NCI-H2029 treated with DMSO at 0.1 percent for 48 hours (cell line): ENCODE measurements at places on chromosomes 12 and 14.

DNA sequence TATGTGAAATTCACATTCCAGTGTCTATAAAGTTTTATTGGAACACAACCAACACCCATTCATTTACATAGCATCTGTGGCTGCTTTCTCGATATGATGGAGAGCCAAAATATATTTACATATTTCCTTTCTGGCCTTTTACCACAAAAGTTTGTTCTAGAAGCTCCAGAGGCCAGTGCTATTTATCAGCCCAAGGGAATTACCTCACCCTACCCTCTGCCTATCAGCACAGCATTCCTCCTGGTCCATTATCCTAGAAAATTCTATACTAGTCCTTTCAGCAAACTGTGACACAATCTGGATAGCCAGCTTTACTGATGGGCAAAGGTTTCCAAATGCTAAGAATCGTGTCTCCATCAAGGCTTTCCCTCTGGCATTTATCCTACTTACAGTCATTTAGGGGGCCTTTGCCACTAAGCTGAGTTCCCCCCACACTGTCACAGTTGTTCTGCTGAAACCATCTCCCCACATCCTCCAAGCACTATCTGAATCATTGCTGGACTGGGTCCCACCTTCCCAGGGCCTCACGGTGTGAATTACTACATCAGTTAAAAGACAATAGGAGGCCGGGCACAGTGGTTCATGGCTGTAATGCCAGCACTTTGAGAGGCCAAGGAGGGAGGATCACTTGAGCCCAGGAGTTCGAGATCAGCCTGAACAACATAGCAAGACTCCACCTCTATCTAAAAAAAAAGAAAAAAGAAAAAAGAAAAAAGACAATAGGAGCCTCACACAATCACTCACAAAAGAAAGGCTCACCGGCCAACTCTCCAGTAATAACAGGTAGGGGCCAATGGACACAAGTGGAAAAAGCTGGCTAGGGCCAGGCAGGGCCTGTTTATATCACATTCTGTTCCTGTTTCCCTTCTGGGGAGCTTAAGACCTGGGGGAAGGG, 12.1 kb downstream of the SYNE3 start:
- no peak for DNase-seq

- DNase-seq = no peak
These were observed 547 bp upstream of the OR4K15 start for GRCh38 chr14:19974844-19975243.

DNA sequence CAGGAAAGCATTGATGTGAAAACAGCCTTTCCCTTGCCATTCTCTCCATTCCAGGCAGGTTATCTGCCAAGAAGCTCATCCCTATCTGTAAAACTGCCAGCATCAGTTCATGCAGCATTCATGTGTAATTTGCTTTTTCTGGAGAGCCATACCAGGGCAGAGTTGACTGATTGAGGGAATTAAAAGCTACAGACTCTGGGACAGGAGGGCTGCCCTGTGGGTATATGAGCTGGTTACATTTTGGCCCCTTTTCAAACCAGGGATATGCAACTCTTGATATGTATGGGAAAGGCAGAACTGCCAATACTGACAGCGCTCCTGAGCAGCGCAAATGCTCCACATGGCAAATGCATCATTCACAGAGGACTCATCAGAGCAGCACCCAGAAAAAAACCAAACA, 53.7 kb downstream of the SYT1 start:
- DNase-seq = no peak

GRCh38 chr14:36113341-36113740, 63.2 kb downstream of the PTCSC3 start:
- DNase-seq = peak; percentile 69

- no peak for DNase-seq
These were observed 112.9 kb downstream of the CCDC91 start for GRCh38 chr12:28303192-28303591.

DNA sequence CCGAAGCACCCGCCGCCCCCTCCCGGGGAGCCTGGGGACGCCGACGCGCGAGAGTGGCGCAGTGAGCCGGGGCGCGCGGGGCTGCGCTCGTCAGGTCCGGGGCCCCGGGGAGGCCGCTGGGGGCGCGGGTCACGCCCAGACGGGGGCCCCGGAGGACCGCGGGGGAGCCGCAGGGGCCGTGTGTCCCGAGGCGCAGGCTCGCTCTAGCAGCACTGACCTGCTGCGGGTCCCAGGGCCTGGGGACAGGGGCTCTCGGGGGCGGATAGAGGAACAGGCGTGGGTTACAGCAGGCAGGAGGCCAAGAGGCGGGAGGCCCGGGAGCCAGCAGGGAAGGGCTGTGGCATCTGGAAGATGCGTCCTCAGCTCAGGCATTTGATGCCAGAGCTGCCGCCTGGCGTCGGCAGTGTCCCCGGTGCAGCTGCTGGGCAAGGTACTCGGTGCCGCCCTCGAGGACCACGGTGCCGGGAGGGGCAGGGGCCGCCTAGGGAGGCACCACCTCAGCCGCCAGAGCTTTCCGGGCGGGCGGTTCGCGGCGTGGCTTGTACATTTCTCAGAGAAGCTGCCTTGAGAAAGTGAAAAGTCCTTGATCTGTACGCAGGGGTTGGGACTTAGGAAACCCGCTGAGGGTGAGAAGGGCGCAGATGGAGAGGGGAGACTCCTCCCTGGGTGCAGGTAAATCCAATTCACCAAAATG, 1.2 kb downstream of the WNT5B start:
- DNase-seq = no peak

- DNase-seq = no peak
These were observed 2.3 kb downstream of the TCL1A start for GRCh38 chr14:95711476-95712176.

DNA sequence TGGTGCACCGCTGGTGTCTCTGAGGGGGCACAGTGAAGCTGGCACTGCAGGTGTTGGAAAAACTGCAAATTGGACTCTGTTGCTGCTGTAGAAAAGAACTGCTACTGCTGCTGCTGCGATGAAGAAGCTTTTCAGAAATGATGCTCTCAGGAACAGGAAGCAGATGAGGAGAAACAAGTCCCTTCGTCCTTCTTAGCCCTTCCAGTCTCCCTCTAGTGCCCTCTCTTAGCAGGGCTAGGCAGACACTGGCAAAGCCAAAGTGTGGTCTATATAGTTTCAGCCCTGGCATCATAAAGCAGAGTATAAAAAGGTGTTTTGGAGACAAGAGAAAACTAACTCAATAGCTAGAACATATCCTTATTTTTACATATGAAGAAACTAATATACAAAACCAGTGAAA, 174.5 kb downstream of the MYRFL start:
- DNase-seq = no peak

GRCh38 chr14:103546652-103547454, 15.6 kb downstream of the BAG5 start:
- DNase-seq = no peak

DNA sequence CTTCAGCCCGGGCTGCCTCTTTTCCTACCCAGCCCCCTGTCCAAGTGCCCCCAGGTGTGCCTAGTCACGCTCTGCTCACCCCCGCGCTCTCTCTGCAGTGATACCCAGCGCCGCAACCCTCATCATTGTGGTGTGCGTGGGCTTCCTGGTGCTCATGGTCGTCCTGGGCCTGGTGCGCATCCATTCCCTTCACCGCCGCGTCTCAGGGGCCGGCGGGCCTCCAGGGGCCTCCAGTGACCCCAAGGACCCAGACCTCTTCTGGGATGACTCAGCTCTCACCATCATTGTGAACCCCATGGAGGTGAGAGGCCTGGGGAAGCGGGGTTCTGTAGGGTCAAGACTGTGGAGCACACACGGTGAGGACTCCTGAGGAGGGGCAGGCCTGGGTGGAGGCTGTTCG, 27.2 kb downstream of the CLSTN3 start:
- DNase-seq = no peak

DNA sequence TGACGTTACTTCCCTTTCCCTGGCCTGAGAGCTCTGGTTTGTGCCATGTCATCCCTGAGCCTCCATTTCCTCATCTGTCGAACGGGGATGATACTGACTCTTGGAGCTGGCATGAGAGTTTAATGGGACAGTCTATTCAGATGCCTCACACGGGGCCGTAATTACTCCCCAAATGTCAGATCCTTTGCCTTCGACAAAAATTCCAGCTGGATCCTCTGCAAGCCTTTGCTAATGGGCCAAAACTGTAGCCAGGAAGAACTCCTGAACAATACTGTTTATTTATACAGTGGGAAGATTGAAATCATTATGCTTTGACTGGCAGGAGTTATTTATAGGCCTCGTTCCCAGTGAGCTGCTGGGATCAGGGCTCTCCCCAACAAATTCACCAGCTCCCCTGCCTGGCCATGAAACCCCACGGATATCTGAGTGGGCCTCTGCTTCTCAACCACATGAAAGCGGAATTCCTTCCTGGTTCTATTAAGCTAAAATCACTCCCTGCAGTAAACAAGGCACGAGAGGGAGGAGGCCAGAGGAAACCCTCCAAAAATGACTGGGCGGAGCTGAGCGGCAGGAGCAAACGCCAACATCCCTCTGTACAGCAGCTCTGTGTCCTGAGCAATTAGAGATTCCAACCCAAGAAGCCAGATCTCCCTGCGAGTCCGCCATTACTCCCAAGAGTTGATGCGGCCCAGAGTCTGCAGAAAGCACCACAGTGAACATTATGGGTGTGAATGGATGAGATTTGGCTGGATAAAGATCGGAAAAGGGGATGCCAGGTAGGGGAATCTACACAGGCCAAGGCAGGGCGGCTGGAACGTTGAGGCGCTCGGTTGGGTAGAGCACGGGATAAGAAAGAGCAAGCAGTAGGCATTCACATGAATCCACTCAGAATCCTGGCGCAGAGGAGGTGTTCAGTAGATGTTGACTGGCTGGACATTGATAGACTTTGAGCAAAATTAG, 326.1 kb downstream of the BCL11B start:
- no peak for DNase-seq

GRCh38 chr12:98419081-98419794, 96.2 kb upstream of the TMPO start:
- DNase-seq = no peak

DNA sequence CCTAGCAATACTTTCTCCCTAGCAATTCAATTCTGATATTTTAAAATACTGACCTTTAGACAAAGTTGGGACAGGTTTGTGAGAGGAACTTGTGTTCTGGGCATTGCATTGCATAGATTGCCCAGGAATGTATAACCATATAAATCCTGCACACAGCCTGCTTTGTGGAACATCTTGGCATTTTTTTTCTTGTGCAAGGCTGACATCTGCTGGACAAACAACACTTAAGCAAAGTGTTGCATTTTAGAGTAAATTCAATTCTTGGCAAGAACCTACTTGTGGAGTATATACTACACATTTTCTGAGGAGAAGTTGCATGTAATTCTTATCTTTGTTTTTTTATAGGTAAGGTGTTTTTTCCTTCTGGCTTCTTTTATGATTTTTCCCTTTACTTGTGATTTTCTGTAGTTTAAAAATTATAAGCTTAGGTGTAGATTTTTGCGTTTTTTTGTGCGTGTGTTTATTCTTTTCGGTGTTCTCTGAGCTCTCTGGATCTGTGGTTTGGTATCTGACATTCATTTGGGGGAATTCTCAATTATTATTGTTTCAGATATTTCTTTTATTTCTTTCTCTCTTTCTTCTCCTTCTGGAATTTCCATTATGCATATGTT, 26.4 kb downstream of the TESPA1 start:
- peak; percentile 57 for DNase-seq

GRCh38 chr12:108849660-108850059, 7.7 kb downstream of the SSH1 start:
- no peak for DNase-seq

- DNase-seq = no peak
These were observed 102.7 kb downstream of the TMEM30B start for GRCh38 chr14:61178226-61179060.

GRCh38 chr12:126282691-126283090, 1217.5 kb downstream of the AACS start:
- DNase-seq = no peak

- DNase-seq = no peak
These were observed at the start of gene LGALS3 for GRCh38 chr14:55129086-55129427. Gene LGALS3, plus strand, starts transcription at chr14:55129252. Its CDS starts 8,122 bp downstream, at chr14:55137374.

DNA sequence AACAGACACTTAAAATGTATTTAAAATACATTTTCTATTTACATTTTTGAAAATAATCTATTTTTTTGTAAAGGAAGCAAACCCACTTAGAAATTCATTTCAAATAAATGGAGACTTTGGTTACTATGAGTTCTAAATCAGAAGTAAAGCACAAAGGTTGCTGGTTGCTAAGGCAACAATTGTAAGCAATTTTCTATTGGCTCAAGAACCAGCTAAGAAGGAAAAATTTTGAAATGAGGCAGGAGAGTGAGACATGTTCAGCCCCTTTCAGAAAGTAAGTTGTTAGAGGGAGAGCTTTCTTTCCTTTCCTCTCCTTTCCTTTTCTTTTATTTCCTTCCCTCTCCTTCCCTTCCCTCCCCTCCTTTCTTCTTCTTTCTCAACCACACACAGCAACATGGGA, 80.7 kb downstream of the PRMT8 start:
- no peak for DNase-seq

DNA sequence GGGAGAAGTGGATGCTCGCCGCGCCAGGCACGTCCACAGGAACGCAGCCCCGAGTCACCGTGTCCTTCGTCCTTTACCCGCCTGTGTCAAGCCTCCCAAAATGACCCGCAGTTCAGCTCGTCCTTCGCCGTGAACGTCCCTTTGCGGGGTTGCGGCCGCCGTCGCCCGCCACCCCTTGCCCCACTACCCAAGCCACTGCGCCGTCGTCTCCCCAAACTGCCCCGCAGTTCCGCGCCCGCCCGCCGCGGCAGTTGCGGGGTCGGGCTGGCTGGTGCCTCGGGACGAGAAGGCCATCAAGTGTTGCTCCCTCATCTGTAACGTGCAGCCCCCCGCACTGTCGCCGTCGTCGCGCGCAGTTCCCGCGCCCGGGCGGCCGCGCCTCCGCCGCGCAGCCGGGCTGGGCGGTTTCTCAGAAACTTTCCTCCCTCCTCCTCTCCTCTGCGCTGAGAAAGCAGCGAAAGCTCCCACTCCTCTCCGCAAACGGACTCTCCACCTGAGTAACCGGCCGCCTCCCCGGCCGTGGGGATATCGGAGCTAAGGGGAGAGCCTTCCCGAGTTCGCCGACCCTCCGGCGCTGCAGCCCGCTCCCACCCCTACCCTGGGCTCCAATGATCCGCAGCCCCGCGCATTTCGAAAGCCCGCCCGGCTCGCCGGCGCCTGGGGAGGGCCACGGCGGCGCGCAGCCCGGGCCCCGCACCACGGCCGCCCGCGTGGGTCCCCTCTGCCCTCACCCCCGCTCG, 6.7 kb downstream of the CDKN1B start:
- no peak for DNase-seq
